ENCODE measurements at places on chromosomes 12 and 14. TPM values are rescaled to one million over a fixed set of nuclear protein-coding genes. Genes with fewer than 3 reads are reported as not detected.

Gene DPPA3
- not detected for total RNA-seq

Gene TCL1B
- total RNA-seq: not detected

Gene CAPZA3
- not detected for total RNA-seq

Gene KLHDC1
- total RNA-seq: 1.6 TPM

Gene EEA1
- total RNA-seq: 37.9 TPM

Gene OVCH1
- total RNA-seq: not detected

Gene KLHL33
- not detected for total RNA-seq

Gene AKAP3
- total RNA-seq: 0.62 TPM

Gene OLR1
- not detected for total RNA-seq

Gene RPS6KA5
- total RNA-seq: 8.8 TPM

Gene PRB2
- not detected for total RNA-seq

Gene IL22
- not detected for total RNA-seq

Gene CEBPE
- not detected for total RNA-seq

Gene HHIPL1
- total RNA-seq: 2.0 TPM

All from endothelial cell of umbilical vein (primary cell).